Endothelial cell of coronary artery (primary cell): ENCODE measurements at places on chromosomes 16 and 17. TPM values are rescaled to one million over a fixed set of nuclear protein-coding genes. Genes with fewer than 3 reads are reported as not detected.

WDR45B gene
- 54.1 and 56.2 TPM in 2 replicates for total RNA-seq

NGFR gene
- under 0.01 TPM in 2 replicates for total RNA-seq

KCNJ18 gene
- total RNA-seq, result not detected in 2 replicates

TERB1 gene
- under 0.01 TPM in 1 of 2 replicates, not detected in the other for total RNA-seq

HCRT gene
- not detected in 2 replicates for total RNA-seq

CTRB2 gene
- total RNA-seq, result not detected in 2 replicates

MYL4 gene
- 0.99 TPM in 1 of 2 replicates, not detected in the other for total RNA-seq

NHLRC4 gene
- total RNA-seq, result 1.0 and 1.3 TPM in 2 replicates
